ENCODE measurements at places on chromosomes 16 and 17.

- DNase-seq = no peak
These were observed 74.1 kb downstream of the SNX11 start for GRCh38 chr17:48181653-48182052.

GRCh38 chr16:82761236-82761635 lies 134.5 kb downstream of the CDH13 start:
- DNase-seq = no peak

DNA sequence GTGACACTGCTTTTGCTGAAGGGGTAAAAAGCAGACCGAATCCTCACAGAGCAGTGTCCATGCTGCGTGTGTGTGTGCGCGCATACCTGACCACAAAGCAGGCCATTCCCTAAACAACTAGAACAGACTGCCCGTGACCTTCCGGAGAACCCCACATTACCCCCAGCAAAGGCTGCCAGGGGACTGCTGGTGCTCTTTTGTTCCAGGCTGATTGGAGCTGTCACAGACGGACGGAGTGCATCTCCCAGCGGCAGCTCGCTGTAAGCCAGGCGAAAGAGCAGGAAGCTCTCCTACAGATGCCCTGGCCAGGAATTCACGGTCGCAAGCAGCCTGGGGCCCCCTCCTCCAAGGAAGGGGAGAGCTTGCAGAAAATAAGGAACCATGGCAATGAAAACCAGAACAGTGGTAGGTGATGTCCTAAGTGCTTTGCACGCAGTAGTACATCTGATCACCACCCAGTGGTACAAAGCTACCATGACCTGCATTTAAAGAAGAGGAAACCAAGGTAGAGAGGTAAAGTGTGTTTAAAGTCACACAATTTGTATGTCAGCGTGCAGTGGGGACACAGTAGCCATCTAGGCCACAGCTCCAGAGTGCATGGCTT lies 153.4 kb upstream of the DYNLRB2 start:
- DNase-seq = no peak

GRCh38 chr17:16415031-16415924 lies at the start of gene TRPV2:
TSS of gene TRPV2 (plus strand) at chr17:16415571. CDS start at chr17:16417669, 2,098 bp downstream.
- no peak for DNase-seq

GRCh38 chr17:35709874-35710273 lies 21.6 kb upstream of the RASL10B start:
- no peak for DNase-seq

DNA sequence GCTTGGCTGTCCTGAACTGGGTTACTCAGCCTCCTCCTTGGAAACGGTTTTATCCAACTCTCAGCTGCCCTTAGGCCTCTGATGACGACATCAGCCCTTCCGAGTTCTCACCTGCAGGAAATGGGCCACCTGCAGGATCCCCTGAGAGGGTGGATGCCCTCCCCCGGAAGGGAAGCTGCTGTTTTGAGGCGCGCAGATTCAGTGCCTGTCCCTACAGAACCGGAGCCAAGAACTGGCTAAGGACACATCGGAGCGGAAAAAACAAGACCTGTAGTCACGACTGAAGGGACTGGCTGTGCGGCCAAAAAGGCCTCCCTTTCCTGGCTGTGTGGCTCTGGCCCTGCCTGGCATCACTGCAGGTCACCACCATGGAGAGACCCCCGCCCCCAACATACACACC lies 11.7 kb upstream of the C16orf95 start:
- no peak for DNase-seq

DNA sequence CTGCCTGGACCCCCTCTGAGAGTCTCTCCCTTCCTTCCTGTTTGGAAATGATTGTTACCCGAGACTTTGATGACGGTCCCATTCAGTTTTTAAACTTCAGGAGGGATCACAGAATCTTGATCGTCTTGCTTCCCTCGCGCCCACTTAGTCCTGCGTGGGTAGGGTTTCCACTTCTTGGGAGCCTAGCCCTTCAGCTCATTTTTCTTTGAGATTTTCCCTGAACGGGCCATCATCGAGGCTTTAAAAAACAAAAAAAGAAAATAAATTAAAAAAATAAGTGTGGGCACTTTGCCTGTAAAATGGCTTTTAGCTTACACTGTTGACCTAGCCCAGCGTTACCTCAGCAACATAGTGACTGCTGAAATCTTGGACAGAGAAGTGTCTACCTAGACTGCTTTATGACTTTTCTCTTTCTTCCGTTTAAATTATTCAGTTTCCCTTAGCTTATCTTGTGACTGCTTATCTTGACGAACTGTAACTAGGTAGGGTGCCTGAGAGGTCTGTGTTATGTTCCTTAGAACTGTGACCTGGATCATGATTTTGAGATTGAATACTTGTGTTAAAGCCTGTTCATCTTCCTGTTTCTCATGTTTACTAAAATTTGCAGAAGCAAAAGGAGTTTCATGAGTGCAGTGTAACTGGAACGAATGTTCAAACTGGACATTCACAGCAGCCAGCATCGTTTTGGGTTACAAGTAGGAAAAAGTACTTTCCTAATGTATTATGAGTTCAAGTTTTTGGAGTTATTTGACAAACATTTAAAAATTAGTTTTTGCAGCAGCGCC lies 874 bp downstream of the WWP2 start:
- DNase-seq = no peak

- no peak for DNase-seq
These were observed 52.1 kb downstream of the HIC1 start for GRCh38 chr17:2107050-2107449.

DNA sequence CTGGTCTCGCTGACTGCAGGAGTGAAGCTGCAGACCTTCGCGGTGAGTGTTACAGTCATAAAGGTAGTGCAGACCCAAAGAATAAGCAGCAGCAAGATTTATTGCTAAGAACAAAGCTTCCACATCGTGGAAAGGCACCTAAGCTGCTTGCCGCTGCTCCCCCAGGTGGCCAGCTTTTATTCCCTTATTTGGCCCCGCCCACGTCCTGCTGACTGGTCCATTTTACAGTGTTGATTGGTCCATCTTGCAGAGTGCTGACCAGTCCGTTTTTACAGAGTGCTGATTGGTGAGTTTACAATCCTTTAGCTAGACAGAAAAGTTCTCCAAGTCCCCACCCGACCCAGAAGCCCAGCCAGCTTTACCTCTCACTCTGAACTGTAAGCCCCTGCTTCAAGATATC lies 227.8 kb downstream of the ABCC12 start:
- no peak for DNase-seq

- DNase-seq = no peak
These were observed 698 bp downstream of the CD300C start for GRCh38 chr17:74544991-74545842.

DNA sequence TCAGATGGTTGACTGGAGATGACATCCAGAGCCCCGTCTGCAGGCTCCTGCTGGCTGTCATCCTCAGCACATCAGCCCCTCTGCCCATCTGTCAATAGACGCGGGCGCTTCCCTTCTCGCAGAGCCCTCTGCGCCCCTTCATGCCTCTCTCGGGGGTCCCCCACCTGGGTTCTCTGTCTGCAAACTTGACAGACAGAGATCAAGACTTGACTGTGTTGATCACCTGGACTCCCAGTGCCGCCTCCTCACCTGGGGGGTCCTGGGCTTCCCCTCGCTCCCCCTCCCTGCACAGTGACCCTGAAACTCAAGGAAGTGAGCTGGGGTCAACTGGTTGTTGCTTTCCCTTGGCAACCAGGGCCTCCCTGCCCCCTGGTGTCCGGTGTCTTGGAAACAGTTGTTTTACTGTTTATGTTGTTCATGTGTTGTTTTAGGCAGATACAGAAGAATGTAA lies 31.9 kb downstream of the RNF213 start:
- DNase-seq = no peak

DNA sequence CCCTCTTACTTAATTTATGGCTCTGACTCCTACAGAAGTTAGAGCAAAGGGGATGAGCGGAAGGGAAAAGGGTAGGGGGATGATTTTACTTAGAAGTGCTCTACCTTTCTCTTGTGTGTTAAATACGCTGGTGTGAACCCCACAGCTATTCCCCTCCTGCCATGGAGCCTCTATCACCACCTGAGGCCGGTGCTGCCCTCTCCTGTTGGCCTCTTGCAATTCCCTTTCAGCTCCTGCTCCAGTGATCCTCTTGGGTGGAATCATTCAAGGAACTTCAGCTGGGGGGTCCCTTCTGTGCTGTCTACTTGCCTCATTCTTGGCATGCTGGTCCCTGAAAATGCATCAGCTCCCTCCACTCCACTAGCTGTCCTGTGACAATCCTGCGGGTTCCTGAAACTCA lies 41.8 kb upstream of the CDH8 start:
- no peak for DNase-seq

- DNase-seq = no peak
These were observed 163.3 kb downstream of the KCNJ2 start for GRCh38 chr17:70332356-70333210.

- peak; percentile 72 for DNase-seq
These were observed 91.2 kb downstream of the IRX5 start for GRCh38 chr16:55021595-55022475.

- no peak for DNase-seq
These were observed 94.0 kb downstream of the FOXL1 start for GRCh38 chr16:86672179-86672863.

GRCh38 chr17:66214884-66215528 lies 14.2 kb downstream of the APOH start:
- no peak for DNase-seq

Data from vagina (tissue), 2 donors.